ENCODE measurements at places on chromosomes 2 and 18.

DNA sequence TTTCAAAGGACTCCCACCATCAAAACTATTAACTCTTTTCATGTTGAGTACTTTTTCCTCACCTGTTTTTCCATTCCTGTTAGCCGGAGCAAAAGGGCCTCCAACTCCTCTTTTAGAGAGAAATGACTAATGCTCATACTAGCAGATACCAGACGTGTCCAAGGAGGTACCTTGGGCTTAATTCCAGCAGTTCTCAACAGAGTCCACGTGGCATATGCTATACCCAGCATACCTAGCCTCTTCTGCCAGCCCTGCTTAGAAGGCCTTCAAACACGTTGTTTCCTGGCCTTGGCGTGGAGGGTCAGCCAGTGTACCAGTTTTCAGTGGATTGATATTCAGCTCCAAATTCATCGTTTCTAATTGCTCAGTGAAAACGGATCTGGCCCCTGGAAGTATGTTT, 123.9 kb downstream of the MGAT5 start:
- DNase-seq, result no peak

DNA sequence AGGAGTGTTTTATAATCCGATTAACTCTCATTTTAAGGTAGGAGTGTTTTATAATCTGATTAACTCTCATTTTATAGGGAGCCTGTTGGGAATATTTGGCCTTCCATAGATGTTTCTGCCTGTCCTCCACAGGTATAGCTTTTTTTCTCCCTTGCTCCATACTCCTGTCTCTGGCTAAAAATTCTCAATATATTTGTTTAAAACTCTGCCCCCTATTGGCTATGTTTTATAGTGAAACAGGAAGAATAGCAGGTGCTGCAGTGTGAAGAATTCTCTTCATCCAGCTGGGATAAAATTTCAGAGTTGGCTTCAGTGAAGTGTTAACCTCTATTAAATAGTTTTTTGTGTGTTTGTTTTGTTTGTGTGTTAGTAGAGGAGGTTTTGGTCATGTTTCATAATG, 1046.0 kb upstream of the TMEFF2 start:
- no peak for DNase-seq

DNA sequence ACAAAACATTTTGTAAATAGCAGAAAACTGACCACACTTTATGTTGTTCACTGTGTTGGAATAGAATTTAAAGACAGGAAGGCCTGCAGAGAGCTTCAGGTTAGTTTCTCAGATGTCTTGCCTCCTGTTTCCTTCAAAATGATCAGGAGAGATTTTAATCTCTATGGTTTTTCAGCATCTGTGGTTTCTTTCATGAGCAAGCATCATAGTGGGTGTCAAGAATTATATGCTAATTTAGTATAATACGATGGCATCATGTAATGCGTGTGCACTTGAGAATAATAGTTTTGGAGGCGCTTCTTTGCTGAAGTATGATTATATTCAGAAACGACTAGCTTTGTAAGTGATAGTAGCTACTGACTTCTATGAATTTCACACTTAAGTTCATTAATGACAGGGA, 149.9 kb downstream of the PLCL1 start:
- DNase-seq, result no peak

DNA sequence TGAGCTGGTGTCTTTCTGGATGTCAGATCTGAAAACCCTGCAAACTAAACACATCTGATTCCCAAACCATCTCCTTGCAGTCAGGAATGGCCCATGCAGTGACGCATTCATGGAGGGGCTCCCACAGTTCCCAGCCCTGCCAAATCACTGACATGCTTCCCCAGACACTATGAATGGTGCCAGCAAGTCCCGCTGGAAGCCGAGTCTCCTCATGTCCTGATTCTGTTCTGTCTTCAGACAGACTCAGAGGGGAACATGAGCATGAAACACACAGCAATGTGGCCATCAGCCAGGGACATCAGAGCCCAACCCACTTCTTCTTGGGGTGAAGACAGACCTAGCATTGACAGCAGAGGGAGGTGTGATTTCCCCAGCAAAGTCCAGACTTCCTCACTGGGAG, 83.7 kb downstream of the TTC32 start:
- no peak for DNase-seq

DNA sequence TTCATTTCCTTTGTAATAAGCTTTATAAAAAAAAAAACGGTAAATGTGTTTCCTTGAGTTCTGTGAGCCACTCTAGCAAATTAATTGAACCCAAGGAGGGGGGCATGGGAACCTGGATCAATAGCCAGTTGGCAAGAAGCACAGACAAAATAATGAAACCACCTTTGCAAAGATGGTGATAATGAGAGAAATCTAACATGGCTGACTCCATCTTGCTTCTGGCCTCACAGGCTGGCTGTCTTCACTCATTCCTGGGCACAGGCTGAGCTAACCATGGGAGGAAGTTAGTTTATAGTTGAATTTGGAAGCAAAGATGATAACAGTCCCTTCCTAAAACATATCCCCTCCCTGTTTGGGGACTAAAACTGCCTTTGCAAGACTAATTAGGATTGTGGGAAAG, 95.1 kb downstream of the B3GNT2 start:
- DNase-seq, result no peak

- no peak for DNase-seq
Observed at GRCh38 chr18:57583297-57583835, 3.1 kb downstream of the FECH start.

- DNase-seq, result no peak
Observed at GRCh38 chr2:172131713-172132555, 29.2 kb upstream of the DLX2 start.

DNA sequence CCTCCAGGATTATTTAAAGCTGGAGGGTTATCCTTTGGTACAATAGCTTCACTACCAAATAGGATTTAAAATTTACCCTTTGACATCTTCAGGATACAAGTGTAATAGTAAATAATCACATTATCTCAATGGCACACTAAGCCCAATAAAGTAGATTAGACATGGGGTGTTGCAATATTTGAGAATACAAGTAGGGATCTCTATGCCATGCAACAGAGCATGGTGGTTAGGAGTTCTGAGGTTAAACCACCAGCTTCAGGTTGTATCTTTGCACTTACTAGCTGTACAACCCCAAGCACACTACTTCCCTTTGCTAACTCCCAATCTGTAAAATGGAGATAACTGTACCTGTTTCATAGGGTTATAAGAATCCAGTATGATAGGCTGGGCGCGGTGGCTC, 6.2 kb downstream of the MBD2 start:
- no peak for DNase-seq

- DNase-seq, result no peak
Observed at GRCh38 chr2:48439102-48439501, 90.9 kb upstream of the STON1 start.

GRCh38 chr18:48580066-48580465, 41.2 kb downstream of the CTIF start:
- no peak for DNase-seq

- no peak for DNase-seq
Observed at GRCh38 chr2:26597197-26597596, 44.0 kb downstream of the CIB4 start.

GRCh38 chr2:69559442-69560146, 83.9 kb downstream of the AAK1 start:
- DNase-seq, result peak; percentile 30

DNA sequence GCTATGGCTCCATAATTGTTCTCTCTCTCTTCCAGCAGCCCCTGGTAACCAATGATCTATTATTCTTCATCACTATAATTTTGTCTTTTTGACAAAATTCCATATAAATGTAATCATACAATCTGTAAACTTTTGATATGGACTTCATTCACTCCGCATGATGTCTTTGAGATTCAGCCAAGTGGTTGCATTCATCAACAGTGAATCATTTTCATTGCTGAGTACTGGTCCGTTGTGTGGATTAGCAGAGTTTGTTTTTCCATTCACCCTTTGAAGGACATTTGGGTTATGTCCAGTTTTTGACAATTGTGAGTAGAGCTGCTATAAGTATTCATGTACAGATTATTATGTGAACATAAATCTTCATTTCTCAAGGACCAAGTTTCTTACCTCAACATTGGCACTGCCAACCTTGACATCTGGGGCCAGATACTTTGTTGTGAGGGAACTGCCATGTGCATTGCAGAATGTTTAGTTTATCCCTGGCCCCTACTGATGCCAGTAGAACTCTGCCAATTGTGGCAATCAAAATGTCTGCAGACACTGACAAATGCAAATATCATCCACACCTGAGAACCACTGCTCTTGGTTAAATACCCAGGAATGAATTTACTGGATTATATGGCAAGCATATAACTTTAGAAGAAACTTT, 48.4 kb upstream of the BCL2L11 start:
- peak; percentile 20 for DNase-seq

DNA sequence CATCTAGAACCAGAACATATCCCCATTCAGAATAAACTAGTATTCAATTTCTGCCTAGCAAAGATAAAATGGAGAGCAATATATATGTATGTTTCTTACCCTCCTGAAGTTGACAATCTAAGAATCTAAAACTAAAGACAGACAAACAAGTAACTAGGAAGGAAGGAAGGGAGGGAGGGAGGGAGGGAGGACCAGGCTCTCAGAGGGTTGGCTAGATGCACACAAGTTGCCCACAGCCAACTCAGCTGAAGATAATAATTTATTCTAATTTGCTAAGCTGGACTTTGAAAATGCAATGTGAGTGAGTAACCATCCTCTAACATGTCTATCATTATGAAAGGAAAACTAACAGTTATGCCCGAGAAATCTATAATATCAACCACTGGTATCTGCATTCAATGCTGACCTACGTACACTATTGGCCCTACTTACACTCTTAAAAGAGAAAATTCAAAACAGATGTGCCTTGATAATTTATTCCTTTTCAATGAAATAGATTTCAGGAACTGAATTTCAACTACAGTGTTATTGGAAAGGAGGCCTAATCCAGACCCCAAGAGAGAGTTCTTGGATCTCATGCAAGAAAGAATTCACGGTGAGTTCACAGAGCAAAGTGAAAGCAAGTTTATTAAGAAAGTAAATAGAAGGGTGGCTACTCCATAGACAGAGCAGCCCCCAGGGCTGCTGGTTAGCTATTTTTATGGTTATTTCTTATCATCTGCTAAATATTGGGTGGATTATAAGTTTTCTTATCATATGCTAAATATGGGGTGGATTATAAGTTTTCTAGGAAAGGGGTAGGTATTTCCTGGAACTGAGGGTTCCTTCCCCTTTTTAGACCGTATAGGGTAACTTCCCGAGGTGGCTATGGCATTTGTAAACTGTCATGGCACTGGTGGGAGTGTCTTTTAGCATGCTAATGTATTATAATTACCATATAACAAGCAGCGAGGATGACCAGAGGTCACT, 288.5 kb upstream of the SLC39A10 start:
- no peak for DNase-seq

DNA sequence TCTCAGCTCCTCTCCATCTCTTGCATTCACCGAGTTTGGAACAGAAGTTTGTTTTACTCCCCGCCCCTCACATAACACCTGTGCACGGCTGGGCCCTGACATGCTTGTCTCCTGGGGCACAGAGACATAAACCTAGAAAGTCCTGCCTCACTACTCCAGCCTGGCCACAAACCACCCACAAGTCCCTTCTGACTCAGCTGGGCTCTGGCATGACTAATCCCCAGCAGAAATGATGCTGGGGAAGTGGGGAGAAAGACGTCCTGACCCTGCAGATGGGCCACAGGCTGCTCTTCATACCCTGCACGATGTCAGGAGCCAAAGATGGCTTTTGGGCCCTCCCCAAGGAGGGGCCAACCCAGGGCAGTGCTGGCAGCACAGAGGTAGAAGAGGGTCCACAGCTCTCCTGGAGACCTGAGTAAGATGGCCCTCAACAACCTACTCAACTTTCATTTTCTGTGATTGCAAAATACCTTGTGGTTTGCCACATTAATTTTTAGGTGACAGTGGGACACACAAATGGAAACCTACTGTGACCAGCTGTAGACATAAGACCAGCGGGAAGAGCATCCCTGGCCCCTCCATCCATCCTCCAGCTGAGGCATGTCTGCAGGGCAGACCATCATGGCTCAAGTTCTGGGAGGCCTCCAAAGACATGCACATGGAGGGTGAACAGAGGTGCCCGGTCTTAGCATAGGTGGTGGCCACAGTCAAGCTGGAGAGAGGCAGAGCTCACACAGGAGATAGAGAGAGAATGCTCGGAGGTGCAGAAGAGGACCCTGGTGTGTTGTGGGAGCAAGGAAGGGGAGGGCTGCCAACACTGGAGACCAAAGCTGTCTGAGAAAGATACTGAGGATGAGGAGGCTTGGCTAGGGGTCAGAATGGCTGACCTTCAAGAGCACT, 40.0 kb downstream of the DNMT3A start:
- DNase-seq, result no peak

DNA sequence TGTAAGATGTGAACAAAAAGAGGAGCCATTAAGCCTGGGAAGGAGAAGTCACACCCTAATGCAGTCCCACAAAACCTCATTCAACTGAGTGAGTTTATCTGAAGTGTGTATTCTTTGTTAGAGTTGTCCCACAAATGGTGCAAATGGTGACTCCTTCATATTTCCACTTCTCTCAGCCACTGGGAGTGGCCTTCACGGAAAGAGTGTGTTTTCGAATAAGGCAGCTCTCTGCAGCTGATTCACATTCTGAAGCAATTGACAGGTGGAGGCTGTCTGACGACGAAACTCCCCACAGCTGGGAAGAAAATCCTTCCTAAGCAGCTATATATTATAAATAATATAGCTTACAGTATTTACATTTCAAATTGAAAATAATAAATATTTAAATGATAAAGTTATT, 318.8 kb upstream of the TMEFF2 start:
- no peak for DNase-seq

- DNase-seq, result no peak
Observed at GRCh38 chr2:54594048-54594447, 129.4 kb upstream of the EML6 start.

- no peak for DNase-seq
Observed at GRCh38 chr2:221500501-221501209, 71.4 kb downstream of the EPHA4 start.

DNA sequence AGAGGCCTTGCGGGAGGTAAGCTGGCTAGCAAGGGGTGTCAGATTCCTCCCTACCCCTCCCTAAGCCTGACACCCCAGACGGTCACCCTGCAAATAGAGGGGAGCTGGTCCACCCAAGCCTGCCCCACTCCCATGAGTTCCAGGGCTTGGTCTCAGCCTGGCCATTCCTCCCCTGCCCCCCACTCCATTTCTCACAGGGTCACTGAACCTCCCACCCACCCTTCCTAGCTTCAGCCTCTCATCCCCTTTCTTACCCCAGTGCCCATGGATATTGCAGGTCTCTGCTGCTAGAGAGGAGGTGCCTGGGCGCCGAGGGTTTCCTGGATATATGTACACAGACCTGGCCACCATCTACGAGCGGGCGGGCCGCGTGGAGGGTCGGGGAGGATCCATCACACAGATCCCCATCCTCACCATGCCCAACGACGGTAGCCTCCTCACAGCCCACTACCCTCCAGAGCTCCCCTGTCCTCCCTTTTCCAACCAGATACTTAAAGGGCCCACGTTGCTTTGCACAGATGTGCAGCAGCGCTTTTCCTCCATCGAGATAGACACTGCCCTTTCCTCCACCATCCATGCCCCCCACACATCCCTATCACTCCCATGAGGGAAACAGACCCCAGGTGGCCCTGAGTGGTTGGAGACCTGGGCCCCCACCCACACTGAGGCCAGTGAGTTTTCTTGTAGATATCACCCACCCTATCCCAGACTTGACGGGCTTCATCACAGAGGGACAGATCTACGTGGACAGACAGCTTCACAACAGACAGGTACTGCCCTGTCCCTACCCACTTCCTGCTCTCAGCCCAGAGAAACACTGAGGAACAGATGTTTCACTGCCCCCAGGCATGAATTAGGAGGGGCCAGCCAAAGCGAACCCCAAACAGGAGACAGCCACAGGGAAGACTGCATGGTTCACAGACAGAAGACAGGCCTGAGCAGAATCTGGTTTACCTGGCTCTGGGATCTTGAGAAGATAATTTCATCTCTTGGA, 15.2 kb upstream of the ANKRD53 start:
- DNase-seq, result no peak

- no peak for DNase-seq
Observed at GRCh38 chr2:186882511-186883071, 33.6 kb upstream of the ZSWIM2 start.
